ENCODE measurements at places on chromosomes 12 and 14.
A peak's percentile ranks its signal among the peaks of the same experiment; 100 is the strongest.

- peak; percentile 61 for DNase-seq
Observed at GRCh38 chr12:20601668-20602280, 93.4 kb upstream of the SLCO1C1 start.

GRCh38 chr14:22202313-22202712, 386.7 kb downstream of the DAD1 start:
- no peak for DNase-seq

DNA sequence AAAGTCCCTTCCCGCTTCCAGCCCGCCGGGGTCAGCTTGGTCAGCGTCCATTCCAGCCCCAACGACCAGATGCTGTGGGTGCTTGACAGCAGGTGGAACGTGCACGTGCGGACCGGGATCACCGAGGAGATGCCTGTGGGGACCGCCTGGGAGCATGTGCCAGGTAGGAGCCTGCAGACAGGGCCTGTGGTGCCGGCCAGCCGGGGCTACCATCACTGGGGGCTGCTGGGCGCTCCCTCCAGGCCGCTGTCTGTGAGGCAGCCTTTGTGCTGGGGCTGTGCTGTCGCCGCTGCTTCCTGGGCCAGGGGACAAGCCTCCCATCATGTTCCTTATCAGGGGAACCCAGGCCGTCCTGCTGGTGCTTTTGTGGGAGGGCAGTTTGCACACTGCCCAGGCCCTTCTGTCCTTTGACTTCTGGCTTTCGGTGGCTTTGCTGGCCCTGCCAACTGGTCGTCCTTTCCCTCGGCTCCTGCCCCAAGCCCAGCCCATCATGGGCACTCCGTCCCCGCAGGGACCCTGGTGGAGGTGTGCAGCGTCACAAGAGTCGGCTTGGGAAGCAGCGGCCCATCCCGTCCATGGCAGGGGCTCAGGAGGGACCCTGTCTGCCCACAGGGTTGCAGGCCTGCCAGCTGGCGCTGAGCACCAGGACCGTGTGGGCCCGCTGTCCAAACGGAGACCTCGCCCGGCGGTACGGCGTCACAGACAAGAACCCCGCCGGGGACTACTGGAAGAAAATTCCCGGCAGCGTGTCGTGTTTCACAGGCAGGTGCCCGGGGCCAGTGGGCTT, 12.4 kb downstream of the ANKRD9 start:
- no peak for DNase-seq

DNA sequence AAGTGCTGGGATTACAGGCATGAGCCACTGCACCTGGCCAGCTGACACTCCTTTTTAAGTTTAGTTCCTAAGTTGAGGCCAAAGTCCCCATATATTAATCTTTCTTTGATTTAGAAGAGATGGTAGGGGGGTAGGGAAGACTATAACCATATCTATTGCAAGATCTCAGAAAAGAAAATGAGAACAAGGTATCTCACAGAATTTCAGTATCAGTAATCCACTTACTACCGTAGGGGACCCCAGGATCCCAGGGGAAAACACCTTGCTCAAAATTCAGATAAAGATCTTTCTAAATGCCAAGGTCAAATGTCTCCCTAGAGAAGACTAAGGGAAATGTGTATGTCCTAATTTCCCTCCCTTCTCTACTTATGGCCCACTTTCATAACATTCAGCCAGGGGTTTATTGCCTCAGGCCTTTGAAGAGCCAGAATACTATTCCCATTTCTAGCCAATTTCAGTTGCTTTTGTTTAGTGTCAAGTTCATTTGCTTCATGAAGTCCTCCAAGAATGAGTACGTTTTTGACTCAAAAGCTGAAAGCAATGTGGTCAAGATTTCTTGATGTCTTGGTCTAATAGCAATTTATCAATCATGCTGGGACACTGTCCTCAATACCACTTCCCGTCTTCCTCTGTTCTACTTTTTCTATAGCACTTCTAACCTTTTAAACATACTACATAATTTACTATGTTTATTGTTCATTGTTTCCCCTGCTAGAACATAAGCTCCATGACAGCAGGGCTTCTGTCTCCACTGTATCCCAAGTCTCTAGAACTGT, 86.3 kb downstream of the DCAF5 start:
- no peak for DNase-seq

GRCh38 chr12:109247831-109248654, 61.0 kb downstream of the FOXN4 start:
- DNase-seq: no peak

GRCh38 chr14:76998910-76999309, 29.6 kb downstream of the IRF2BPL start:
- DNase-seq: no peak

GRCh38 chr14:84237881-84238280, 1292.1 kb upstream of the FLRT2 start:
- DNase-seq: no peak

GRCh38 chr12:132658149-132658894, 28.8 kb downstream of the POLE start:
- no peak for DNase-seq
